ENCODE measurements at places on chromosomes 2 and 18.

DNA sequence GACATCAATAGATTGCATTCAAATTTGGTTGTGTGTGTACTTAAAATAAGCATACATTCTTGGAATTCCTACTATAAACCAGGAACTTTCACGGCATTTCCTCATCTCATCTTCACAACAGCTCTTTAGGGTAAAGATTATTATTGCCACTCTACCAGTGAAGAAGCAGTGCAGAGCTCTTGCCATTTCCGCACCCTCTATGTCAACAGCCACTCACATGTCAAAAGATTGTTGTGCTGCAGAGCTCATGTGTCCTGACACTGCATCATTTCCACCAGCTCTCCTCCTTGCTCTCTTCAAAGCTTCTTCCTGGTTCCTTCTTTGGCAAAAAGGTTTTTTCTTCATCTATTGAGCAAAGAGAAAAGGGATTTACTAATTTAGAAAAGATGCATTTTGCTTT is 26.5 kb upstream of the L3MBTL4 start:
- DNase-seq, result no peak

DNA sequence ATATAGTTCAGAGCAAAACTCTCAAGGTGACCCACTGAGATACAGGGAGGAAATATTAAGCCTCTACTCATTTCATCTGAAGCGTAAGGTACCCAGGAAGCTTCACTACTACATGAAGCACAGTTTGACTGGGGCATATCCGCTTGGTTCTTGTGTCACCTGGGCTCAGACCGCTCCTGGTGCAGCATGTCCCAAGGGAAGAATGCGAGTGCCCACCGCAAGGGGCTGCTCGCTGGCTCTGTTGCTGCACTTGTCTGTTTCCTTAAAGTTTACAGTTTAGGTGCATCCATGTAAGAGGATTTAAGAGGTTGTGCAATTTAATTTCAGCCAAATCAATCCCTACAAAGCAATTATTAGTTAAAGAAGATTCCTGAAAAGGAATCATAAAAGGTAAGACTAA is 507.8 kb downstream of the FBXO15 start:
- DNase-seq, result no peak

DNA sequence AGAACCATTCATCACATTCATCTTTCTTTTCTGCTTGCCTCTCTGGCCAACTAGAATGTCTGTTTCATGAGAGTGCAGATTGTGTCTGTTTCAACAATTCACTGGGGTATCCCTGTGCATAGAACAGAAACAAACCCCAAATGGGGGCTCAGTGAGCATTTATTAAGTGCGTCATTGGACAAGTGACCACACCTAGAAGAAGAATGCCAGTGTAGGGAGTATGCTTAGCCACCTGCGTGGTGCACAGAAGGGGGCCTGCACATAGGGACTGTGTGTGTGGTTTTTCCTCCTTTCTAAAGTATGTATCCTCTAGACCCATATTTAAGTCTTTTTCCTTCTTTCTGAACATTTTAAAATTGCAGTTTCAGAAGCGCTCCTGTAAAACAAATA is 255.9 kb downstream of the AGAP1 start:
- no peak for DNase-seq

DNA sequence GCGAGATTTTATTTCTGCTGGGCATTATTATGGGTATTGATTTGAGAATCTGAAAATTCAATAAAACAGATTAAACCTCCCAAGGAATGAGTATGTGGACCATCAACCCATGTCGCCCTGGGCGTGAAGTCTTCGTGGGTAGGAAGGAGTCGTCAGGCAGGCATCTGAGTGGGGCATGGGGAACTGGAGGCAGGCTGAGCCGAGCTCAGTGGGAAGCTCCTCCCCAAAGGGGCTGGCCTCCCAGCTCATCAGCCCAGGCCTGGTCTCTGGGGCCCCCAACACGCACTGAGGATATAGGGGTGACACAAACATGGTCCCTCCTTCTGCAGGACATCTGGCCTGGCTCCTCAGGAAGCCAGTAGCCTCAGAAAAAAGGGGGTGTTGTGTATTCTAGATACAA is 265.2 kb downstream of the TFCP2L1 start:
- DNase-seq, result no peak

GRCh38 chr2:47074691-47075090 is 80.4 kb downstream of the STPG4 start:
- DNase-seq, result no peak

GRCh38 chr2:238573065-238573778 is 146.5 kb downstream of the ASB1 start:
- no peak for DNase-seq

- no peak for DNase-seq
These were observed 337.5 kb downstream of the GULP1 start for GRCh38 chr2:188628989-188629752.

GRCh38 chr2:118922254-118922653 is 19.7 kb upstream of the MARCO start:
- DNase-seq, result no peak

DNA sequence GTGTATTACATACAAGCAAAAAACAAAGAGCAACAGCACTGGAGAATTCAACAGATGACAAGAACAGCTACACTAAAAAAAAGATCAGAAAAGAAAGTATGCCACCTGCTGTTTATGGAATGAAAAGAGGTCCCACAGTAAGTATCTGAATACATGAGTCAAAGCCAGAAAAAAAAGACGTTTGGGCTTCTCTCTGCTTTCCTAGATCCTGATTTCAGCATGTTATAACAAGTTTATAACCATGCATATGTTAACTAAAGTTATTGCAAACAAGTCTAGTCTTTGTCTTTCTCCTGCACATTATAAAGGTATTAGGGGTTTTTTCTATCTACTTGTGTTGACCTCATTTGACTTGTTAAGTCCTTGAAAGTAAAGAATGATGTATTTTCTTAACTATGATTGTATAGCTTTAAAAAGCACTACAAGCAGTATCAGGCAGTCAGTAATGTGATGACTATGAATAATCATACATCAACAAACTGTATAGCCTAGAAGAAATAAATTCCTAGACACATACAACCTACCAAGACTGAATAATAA is 108.5 kb upstream of the COL5A2 start:
- DNase-seq, result no peak

DNA sequence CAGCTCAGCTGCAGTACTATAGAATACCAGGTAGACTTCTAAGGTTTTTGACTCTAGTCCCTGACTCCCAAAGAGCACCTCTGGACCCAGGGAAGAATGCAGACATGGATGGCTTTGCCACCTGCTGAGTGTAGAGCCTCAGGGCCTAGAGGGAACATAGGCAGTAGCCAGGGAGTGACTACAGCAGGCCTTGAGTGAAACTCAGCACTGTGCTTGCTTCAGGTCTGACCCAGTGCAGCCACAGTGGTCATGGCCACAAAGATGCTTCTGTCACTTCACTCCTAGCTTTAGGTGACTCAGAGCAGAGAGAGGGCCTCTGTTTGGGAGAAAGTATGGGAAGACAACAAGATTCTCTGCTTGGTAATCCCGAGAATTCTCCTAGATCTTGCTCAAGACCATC is 162.2 kb upstream of the ITGA4 start:
- no peak for DNase-seq

- DNase-seq, result no peak
These were observed 332.9 kb downstream of the DSC3 start for GRCh38 chr18:30709595-30709994.

GRCh38 chr2:130300258-130300969 is 42.3 kb upstream of the IMP4 start:
- no peak for DNase-seq

DNA sequence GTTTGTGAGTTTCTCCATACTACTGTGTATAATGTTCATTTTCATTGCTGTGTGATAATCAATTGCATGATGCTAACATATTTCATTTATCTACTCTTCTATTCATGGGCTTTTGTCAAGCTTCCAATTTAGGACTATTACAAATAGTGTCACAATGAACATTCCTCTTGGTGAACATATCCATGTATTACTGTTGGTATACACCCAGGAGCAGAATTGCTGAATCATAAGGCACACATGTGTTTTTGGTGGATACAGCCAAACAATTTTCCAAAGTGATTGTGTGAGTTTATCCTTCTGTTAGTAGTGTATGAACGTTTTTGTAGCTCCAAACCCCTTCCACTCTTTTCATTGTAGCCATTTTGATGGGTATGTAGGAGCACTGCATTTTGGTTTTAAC is 101.6 kb upstream of the COPS8 start:
- DNase-seq, result no peak

DNA sequence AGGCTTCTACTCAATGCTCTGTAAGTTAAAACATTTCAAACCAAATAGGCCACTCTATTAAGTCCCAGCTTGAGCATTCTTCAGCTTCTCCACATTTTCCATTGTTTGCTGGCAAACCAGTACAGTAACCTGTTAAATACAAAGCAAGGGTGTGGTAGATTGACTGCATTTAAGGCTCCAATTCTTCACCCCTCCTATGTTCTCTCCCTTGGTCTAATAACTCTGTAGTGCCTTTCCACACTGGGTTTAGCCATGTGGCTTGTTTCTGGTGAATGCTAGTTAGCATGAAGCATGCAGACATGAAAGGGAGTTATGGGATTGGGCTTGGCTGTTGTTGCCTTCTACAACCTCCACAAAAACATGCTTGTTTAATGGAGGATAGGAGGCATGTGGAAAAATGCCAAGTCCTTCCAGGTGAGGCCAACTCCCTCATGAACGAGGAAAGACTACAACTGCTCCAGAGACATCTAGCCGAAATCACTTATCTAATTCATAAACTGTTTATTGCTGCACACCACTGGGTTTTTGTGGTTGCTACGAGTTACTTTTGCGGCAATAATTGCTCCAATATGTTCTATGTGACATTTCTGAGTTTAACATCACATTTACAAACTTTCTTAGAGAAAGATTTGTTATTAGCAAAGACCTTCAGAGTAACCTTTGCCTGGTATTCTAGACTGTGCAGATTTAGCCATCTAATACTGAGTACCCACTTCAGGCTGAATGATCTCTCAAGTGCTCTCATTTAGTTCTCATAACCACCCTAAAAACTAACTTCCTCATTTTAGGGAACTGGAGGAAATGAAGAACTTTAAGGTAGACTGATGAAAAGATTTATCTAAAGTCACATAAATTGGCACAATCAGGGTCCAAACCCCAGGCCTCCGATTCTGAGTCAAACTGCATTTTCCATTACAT is 104.0 kb downstream of the SMAD2 start:
- no peak for DNase-seq

DNA sequence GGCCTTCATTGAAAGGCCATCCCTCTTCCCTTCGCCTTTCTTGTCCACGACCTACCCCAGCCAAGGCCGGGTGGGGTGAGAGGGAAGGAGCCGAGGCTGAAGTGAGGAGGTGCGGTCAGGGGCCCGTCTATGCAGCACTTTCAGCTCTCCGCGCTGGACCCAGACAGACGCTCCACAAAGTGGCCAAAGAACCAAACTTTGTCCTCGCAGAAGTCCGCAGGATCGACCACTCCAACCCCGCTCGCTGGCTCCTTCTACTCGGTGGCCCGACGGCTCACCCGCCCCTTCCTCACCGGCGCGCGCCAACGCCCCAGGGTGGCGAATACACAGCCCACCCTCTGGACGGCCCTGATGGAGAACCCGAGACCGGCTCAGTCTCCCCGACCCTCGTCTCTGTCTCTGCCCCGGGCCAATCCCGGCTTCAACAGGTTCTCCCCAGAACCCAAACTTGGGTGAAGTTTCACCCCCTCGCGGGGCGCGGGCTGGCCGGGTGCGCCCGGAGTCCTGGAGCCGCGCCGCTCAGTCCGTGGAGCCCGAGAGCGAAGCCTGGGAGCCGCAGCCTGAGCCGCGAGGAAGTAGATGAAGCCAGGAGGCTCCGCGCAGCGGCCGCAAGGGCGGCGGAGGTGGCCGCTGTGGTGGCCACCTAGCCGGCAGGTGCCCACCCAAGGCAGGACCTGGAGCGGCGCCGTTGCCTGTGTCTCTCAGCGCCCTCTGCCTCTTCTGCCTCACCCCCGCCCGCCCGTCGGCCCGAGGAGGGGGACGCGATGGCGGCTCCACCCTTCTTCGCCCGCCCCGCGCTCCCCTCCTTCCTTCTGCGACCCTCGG is 26.7 kb upstream of the ALPP start:
- no peak for DNase-seq

DNA sequence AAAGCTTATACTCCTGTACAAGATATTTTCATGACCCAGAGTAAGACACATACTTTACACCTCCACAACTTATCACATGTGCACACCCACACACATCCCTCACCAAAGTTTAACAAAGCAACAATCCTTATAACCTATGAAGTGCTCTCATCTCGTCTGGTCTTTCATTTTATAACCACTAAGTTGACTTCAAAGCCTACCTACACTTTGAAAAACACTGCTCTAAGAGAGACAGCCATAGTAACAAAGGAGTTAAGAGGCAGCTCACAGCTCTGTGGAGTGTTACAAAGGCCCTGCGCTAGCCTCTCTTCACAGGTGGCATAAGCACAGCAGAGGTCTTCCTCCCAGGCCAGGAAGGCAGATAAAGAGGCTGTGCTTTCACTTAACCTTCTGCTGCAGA is 69.7 kb upstream of the TMEM200C start:
- no peak for DNase-seq

DNA sequence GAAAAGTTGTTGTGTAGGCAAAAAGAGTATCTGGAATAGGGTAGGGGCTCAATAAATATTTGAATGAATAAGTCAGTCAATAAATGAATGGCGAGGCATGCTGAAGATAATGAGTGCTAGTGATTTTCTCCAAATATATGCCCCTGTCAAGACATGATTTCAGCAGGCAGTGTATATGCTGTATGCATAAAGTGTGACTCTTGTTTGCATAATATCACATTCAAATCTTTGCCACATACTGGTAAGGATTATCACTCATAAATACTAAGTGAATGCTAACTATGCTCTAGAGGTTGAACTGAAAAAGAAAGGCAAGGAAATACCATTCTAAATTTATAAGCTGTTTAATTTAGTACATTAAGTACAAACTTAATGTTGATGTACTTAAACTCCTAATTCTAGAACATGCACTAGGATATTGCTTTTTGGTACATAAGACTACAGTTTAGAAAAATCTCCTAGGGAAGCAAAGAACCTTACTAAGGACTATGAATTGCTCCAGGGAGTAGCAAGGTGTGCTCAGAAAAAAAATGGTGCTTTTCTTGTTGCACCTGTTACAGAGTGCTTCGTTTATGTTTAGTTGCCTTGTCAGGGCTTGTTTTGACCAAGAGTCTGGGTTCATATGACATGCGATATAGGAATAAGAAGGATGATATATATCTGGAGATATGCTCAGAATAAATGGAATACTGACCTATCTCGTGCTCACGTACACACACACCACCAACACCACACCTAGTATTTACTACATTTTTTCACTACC is 224.0 kb upstream of the TANK start:
- no peak for DNase-seq

- DNase-seq, result no peak
These were observed 7.3 kb upstream of the SETBP1 start for GRCh38 chr18:44673256-44673880.

DNA sequence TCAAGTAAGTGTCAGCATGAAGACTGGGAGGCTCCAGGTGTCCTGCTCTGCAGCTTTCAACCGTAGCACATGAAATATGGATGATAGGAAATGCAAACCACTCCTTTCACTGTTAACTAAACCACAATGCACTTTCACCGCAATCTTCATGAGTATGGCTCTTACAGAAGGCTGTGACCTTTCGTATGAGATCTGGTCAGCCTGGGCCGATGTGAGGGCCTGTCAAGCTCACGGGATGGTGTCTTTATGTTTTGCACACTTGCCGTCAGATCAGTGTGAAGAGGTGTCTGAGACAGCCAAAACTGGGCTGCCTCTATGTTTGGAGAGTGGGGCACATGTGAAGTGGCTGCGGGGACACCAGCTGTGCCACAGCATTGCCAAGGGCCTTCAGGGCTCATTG is 62.8 kb upstream of the AFF3 start:
- DNase-seq, result no peak

GRCh38 chr2:58155160-58155778 is 85.9 kb downstream of the FANCL start:
- no peak for DNase-seq
